RWPE2 (cell line): ENCODE measurements at places on chromosomes 1 and 21.

DNA sequence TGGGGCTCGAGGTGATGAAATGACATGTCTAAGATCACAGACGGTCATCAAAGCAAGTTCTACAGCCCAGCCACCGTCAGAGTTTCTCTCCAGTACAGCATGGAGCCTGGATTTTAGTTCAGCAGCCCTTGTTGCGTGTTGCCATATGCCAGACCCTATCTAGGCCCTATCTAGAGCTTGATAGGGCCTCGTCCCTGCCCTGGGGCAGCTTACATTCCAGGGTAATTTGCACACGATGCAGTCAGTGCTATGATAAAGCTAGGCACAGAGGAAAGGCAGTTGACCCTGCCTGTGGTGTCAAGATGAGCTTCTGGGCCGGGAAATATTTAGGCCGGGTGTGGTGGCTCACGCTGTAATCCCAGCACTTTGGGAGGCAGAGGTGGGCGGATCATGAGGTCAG lies 18.9 kb downstream of the ETV3L start:
- no peak for DNase-seq

- DNase-seq, result no peak
Observed at GRCh38 chr1:32881291-32881690, 5.0 kb upstream of the HPCA start.

DNA sequence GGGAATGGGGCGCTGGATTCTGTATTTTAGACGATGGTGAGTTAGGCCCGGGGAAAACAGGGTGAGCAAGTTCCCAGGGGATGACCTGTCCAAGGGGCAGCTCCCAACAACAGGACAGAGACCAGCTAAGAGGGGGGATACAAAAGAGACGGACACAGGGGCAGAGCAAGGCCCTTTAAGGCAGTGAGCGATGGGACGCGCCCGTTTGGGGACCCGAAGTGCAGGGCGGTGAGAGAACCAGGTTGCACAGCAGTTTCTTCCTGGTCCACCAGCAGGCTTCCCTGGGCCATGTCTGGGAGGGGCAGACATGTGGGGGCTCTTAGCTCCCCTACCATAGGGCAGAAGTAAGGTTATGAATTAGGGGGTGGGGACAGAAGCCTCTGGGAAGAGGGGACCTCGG lies 22.0 kb downstream of the INAVA start:
- DNase-seq, result no peak

GRCh38 chr1:200610846-200611245 lies 9.7 kb downstream of the KIF14 start:
- DNase-seq, result no peak

DNA sequence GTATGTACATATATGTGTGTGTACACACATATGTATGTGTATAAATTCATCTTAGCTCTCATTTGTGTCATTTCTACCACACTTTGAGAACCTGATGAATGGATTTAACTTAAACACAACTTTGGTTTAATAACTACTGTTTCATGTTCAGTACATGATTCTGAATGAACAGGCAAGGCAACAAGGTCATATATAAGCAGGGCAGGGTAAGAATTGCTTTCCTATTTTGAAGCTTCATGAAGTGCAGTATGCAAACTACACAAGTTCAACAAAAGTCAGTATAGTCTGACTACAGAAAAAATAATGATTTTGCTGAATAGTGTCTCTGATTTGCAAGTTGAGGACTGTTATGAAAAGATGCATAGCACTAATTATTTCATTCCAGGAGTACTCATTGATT lies 127.6 kb downstream of the KCNK2 start:
- no peak for DNase-seq

DNA sequence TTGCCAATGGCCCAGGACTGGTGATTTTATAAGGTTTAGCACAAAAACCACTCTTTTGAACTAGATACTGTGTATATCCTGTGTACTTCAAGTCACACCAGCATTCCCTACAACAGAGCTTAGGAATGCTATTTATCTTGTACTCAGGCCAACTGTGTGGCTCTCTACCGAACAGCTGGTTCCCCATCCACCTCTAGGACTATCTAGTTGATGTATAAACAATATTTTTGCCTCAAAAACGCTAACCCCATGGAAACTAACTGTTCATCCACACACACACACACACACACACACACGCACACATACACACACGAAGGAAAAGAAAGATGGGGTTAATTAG lies 28.7 kb upstream of the SLC45A3 start:
- DNase-seq, result no peak

- no peak for DNase-seq
Observed at GRCh38 chr1:50989694-50990093, 19.6 kb downstream of the CDKN2C start.

DNA sequence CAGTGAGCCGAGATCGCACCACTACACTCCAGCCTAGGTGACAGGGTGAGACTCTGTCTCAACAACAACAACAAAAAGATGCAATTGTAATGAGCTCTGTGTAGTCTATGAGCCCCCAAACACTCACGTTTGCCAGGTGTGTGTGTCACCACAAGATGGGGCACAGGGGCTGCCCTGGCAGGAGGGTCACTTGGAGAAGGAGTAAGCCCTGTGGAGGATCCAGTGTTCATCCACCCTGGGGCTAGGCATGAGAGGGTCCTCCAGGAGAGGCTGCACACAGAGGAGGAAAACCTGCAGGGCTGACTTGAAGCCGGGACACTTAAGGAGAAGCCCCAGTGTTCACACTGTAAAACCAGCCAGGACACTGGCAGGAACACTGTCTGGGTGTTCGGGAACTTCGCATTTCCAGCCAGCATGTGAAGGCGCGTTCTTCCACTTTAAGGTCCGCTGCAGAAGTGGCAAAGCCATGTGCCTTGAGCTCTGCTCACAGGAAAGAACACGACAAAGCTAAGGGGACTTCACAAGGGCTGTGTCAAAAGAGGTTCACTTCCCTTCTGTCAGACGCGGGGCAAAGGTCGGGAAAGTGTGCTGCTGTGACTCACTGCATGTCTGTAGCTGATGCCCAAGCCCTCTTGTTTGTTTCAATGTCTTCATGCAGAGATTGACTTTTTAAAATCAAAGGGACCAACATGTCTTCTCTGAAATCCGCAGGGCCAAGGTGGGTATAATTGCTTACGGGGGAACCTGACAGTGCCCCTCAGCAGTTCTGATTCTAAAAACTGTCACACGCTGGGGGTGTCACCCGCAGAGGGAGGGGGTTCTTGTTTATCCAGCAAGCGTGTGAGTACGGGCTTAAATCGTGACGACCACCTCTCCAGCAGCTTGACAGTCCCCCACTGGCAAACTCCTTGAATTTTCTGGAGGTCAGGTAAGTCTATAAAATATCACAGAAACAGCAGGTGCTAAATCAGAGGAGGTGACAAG lies 102.8 kb downstream of the RIPK4 start:
- peak; percentile 37 for DNase-seq

DNA sequence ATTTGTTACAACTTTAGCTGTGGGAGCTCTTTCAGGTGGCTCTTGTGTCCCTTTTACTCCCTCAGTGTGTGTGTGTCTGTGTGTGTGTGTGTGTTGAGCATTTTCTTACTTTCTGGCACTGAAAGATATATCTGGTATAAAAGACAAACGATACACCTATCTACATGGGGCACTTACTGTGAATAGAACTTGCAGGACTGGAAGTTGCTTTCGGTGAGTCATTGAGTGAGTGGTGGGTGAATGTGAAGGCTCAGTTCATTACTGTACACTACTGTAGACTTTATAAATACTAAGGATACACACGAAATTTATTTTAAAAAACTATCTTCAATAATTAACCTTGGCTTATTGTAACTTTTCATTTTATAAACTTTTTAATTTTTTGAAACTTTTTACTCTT lies 38.7 kb downstream of the BTBD8 start:
- DNase-seq, result no peak

DNA sequence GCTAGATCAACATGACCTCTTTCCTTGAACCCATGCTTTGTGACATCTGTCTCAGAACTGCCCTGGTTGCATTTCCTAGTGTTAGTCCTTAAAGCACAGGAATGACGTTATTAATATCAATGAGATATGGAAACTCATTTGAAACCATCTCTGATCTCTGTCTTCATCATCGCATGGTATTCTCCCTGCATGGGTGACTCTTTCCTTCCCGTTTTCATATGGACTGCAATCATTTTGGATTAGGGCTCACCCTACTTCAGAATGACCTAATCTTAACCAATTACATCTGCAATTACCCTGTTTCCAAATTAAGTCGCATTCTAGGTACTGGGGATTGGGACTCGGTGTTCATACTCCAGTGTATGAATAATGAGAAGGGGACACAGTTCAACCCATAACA lies 41.7 kb upstream of the DISC1 start:
- DNase-seq, result no peak

- no peak for DNase-seq
Observed at GRCh38 chr21:28590676-28591075, 402.0 kb downstream of the LTN1 start.

GRCh38 chr1:31658721-31659120 lies 14.0 kb upstream of the PEF1 start:
- no peak for DNase-seq

GRCh38 chr1:219144658-219145315 lies 28.9 kb upstream of the LYPLAL1 start:
- no peak for DNase-seq

DNA sequence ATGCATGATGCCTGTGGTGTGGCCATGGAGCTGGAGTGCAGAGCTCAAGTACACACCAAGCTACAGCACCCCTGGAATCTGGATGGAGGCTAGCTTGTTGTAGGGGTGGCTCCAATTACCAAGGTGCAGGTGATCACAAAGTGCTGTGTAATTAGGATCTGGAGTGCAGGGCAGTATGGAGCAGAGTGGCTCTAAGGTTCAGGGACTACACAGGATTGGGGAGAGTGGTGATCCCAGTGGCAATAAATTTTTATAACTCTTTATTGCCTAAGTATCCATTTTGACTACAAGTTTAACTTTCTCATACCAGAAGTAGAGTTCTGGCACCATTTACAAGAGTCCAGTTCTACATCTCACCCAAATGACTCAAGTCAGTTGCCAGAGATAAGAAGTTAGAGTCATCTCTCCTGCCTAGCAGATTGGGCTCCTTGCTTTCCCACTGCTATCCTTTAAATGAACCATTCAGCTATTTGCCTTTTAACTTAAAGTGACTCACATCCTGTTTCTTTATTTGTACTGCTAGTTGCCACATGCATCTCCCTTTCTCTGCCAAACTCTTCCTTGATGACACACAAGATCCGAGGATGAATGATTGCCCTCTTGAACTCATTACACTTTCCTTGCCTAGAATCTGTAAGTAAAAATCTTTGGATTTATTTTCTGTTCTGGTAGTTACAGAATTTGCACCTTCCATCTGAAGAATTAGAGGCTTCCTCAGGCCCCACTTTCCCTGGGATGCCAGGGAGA lies 427.2 kb downstream of the KCNT2 start:
- DNase-seq, result no peak

DNA sequence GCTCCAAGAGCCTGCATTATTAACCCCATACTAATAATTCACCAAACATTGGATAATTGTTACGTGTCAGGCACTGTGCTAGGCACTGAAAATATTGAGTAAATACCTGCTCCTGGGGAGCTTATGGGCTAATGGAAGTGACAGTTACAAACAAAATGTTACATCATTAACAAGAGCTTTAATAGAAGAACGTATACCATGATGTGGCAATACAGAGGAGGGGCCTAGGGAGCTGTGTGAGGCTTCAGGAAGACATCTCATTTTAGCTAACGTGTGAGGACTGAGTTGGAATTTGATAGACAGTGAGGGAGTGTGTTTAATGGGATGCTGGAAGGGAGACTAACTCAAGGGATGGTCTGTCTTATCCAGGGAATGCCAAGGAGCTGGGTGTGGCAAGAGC lies 16.5 kb upstream of the TSPAN2 start:
- no peak for DNase-seq

DNA sequence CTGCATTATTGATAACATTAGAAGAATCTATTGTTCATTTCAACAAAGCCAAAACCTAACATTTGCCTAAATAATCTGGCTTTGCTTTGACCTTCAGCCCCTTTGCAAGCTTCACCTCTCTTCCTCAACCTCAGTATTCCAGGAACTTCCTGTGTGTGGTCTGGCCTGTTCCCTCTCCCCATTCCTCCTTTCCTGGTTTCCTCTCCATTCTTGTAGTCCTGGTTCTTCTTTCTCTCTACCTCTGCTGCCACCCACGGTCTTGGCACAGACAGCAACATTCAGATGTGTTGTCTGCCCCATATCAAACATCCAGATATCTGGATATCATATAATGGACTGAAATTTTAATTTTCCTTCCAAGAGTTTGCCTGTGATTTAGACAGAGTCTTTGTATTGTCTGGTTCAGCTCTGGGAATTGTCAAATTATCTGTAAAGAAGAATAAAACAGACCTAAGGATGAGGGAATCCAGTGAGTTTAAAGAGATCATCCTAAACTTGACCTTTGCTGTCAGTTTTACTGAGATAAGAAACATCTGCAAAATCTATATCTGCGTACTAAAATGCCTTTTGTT lies 148.1 kb upstream of the KCTD3 start:
- no peak for DNase-seq

DNA sequence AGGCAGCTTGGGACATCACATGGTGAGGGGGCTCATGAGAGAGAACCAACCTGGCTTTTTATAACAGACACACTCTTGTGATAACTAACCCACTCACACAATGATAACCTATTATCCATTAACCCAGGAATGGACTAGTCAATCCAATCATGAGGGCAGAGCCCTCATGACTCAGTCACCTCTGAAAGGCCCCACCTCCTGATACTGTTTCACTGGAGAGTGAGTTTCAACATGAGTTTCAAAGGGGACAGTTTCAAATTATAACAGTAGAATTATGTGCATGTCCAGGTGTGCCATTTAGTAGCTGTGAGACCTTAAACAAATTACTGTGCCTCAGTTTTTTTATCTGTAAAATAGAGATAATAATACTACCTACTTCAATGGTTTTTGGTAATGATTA lies 47.6 kb upstream of the PPP2R5A start:
- DNase-seq, result no peak

- peak; percentile 6 for DNase-seq
Observed at GRCh38 chr1:47837866-47838561, 159.2 kb downstream of the TRABD2B start.

DNA sequence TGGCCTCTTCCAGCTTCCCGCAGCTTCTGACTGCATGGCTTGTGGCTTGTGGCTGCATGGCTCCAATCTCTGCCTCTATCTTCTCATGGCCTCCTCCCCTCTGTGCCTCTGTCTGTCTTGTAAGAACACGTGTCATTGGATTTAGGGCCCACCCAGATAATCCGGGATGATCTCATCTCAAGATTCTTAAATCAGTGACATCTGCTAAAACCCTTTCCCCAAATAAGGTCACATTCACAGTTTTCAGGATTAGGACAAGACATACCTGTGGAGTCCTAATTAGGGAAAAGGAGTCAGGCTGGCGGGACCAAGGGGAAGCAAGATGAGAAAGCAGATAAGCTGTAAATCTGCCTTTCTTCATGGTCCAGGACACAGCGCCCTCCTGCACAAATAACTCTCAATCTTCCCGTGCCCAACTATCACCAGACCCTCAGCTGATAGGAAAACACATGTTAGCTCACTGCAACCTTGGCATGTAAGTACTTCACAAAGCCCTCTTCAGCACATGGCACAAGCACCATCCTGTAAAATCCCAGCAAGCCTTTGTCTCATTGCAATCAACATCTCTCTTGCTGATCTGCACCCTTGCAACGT lies 82.2 kb downstream of the SPSB1 start:
- no peak for DNase-seq
